ENCODE measurements at places on chromosomes 16 and 17.

DNA sequence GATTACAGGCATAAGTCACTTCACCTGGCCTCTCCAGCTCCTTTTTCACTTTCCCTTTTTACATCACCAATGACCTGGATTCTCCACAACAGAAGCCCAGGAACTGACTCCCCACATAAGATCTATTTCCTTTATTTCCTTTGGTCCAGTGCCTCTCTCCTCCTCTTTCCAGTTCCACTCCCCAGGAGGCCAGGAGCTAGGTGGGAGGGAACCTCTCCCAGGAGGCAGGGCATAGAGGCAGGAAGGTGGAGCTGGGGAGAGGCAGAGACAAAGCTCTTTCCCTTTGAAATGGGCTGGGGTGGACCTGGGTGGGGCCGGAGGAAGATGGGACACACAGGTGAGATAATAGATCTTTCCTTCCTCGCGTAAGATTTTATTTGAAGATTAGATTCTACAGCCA is 318.3 kb upstream of the TNRC6C start:
- no peak for DNase-seq

GRCh38 chr17:8986295-8986694 is 20.8 kb upstream of the PIK3R5 start:
- DNase-seq: no peak

DNA sequence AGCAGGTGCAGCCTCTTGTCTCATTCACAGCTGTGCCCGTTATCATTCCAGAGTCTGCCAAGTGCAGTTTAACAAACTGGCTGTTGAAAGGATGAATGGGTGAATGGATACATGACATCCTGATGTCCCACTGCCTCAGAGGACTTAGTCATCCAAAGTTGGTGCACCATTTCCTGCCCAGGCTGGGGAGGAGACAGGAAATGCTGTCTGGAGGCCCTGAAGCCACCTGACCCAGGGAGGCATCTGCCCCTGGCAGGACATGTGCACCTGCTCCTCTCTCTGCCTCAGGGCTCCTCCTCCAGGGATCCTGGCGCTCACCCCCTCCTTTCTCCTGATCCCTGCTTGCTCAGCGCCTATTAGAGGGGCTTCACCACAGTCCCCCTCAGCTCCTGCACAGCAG is 1.8 kb upstream of the CD300C start:
- no peak for DNase-seq

DNA sequence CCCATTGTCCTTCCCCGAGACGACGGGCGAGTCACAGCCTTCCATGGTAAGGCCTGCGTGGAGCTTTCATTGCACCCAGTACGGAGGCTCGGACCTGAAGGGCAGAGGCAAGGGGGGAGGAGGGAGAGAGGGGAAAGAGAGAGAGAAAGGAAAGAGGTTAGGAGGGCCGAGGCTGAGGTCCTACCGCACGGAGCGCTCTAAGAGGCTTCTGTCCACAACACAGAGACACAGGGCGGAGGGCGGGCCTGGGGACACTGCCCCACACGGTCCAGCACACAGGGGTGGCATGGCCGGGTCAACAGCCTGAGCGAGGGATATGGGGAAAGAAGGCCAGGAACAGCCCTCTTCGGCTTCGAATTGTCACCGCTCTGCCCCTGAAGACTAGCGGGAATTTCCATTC is 87.8 kb downstream of the ZFHX3 start:
- DNase-seq: no peak

Data from stimulated activated naive B cell treated with anti-CD40 and anti-IgM and Interleukin-4, amounts not matched to agents 10 μg/mL and 1 μg/mL and 100 μg/mL, for 72 hours (primary cell).